ENCODE measurements at places on chromosomes 7 and 10.

DNA sequence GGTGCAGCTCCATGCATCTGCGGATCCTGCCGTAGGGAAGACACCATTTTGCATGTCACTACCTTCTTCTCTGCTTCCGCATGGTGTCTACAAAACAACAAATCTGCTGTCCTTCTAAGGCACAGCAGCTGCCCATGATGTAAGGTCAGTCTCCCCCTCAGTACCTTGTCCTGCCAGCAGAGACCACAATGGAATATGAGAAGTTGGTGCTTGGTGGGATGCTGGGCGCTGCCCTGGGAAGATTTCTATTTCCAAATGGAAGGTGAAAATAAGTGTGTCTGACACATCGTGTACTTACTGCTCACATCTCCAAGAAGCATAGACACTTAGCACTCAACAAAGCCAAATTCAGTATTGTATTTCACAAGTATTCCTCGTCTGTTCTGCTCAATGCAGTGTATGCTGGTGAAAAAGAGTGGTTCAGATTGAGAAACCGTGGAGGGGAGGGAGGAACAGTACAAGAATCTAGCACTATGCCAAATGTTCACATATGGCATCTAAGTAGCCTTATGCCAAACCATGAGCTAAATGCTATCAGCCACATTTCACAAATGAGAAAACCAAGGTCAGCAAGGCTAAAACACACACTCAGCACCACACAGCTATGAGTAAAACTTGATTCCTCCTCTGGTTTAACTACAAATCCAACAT, 95.0 kb downstream of the GRB10 start:
- DNase-seq: no peak

DNA sequence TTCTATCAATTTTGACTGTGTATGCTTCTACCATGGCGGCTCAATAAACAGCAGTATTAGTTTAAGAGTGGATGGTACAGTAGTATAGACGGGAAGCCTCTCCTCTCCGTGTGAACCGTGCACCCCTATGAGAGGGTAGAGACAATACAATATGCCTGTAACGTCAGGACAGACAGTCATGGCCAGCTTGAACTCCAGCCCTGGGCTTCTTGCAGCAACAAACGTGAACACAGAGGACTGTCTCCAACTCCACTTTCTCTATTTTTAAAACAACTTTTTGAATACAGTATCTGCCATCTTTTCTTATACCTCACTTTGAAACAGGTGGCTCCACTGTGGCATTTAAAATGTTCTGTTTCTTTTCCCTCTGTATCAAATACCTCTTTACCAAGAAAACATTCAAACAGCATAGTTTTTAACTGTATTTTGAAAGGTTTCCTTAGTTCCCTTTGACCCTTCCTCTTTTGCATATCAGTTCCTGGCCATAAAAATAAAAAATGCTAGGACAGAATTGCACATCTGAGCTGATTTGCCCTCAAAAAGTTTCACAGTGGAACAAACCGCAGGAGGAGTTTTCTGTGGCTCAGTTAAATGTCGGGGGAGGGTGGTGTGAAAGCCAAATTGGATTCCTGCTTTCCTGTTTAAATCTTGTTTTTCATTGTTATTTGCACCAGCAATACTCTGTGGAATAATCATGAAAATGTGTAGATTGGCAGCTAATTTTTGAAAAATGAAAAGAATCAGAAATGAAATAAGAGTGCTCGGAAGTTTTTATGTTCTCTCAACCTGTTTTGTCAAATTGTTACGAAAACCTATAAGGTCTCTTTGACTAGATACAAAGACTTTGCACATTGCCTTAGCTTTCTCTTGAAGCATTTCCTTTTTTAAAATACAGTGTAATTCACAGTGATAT, 8.0 kb downstream of the IKZF1 start:
- DNase-seq: no peak

DNA sequence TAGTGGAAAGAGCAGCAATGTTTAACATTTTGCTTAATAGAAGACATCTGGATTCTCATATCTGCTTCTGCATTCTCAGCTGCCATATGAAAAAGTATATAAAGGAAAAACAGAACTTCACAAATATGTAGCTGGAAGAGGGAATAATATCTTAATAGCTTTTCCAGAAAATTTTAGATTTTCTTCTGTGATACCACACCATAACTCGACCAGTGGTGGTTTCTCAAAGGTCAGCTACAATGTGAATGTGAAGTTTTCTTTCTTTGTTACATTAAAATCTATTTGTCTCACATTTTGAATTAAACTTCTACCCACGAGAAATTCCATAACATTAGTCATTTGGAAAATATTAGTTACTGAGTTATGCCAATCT, 339.8 kb downstream of the PARD3 start:
- DNase-seq: no peak

DNA sequence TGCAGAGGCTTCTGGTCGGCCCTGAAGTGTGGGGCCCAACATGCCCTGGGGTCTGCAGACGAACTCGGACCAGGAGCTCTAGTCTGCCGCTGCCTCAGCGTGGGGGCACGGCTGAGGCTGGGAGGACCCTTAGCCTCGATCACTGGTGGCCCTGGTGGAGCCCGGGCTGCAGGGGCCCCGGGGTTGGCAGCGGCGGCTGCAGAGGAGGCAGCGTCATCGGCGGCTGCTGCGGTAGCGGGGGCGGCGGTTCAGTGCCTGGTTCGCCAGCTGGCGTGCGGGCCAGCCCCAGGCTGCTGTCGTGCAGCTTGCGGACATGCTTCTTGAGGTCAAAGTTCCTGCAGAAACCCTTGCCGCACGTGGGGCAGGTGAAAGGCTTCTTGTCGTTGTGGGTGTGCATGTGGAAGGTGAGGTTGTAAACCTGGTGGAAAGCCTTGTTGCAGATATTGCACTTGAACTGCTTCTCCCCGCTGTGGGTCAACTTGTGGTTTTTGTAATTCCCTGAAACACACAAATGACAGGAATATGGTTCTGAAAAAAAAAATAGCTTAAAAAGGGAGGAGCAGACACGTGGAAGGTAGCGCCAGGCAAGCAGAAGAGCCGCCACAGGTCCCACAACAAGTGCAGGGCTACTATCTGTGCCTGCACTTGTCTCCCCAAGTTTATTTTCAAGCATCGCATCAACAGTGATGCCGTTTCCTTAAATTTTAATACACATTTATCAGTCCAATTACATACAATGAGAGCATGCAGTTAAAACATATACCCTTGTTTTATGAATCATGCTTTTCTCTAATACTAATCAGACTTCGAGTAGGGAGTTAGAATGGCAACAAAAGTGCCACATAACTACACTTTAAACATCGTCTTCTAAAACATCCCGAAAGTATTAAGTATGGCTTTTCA, 2.4 kb downstream of the FEZF1 start:
- DNase-seq: no peak

DNA sequence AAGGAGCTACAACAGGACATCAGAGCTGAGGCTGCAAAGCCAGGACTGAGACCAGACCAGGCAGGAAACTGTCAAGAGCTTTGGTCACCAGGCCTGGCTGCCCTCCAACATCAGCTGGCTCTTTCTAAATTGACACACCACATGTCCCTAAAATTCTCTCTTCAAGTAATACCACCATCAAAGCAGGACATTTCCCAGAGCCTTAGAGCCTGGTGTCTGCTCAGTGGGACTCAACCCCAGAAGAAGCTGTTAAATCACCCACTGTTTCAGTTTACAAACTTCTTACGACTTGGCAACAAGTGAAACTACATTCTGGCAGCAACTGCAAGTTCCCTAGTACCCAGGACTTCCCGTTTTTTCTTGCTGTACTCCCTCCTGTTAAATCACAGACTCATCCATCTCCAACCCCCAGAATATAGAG, 3.8 kb upstream of the IL6 start:
- peak; percentile 76 for DNase-seq

- DNase-seq: no peak
Measured at GRCh38 chr10:12589791-12590190, 240.4 kb downstream of the CAMK1D start.

- no peak for DNase-seq
Measured at GRCh38 chr7:96921231-96921630, 84.1 kb upstream of the DLX6 start.

- no peak for DNase-seq
Measured at GRCh38 chr7:7369134-7369533, 166.5 kb downstream of the COL28A1 start.

DNA sequence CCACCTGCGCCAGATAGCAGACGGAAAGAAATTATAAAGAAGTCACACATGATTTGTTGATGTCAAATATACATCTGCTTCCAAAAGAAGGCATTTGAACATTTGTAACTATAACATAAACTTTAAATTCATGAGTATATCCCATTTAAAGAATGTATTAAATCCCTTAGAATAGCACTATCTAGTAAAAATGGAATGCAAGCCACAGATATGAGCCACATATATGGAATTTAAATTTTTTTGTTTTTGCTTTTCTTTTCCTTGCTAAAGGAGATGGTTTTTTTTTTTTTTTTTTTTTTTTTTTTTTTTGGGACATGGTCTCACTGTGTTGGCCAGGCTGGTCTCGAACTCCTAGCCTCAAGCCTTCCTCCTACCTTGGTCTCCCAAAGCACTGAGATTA, 730.8 kb downstream of the PHTF2 start:
- DNase-seq: no peak

- DNase-seq: no peak
Measured at GRCh38 chr10:7053195-7053594, 357.6 kb downstream of the SFMBT2 start.

DNA sequence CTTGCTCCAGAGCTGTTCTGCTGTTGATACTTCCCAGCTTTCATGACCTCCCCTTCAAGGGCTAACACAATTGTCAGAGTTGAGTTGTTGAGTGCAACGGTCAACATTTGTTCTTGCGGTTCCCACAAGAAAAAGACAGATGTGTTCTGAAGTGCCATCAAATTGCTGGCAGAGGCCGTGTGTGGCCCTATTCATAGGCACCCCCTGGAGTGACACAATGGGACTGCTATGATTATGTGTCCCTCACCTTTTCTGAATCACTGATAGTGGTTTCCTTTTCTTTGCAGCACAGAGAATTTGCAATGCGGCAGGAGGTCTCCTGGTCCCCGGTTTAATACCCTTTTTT, 5.8 kb upstream of the IGFBP1 start:
- DNase-seq: no peak

- no peak for DNase-seq
Measured at GRCh38 chr7:24713850-24714675, 43.2 kb downstream of the GSDME start.

- DNase-seq: no peak
Measured at GRCh38 chr10:122446668-122447423, 7.6 kb upstream of the ARMS2 start.

- no peak for DNase-seq
Measured at GRCh38 chr10:34205452-34205851, 609.6 kb downstream of the PARD3 start.

DNA sequence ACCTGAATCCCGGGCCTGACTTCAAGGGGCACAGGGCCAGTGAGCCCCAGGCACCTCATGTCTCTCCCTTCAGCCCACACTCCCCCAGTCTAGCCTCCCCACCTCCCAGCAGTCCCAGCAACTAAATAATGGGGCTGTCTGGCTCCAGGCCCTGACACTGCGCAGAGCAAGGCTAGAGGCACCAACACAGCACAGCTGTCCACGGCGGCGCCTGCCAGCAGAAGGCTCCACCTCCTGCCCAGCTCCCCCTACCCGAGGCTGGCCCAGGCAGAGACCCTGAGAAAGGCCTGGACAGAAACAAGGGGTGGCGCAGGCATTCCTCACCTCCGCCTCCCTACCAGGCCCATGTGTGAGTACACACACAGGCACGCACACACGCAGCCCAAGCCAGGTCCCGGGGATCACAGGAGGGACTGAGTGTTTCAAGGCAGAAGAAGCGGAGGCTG, 6.1 kb downstream of the KCNH2 start:
- DNase-seq: peak; percentile 80

DNA sequence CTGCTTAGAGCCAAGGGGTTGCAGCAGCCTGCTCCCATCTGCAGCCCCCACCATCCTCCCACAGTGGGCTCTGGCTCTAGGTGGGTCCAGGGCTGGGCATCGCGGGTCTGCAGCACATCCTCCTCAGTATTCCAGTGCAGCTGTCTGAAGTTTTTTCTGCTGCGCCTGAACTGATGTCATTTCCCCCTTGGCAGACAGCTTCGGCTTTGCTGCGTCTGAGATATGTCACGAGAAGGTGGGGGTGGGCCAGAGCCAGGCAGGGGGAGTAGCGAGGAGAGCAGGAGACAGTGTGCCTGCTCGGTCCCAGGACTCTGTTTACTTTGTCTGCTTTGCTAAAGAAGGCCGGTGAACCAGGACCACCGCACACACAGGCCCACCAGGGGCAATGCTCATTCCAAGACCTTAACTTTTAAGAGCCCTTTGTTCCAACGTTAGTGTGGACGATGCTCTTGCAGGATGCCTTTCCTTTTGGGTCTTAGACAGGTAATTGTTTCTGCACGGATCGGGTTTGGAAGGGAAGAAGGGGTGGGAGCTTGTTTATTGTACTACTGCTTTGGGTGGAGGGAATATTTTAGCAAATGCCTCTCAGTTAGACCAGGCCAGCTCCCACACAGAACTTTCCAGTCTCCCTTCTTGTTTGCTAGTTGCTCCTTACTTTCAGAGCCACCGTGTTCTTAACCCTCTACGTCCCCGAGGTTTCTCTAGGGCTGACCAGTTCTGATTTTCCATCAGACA, 32.4 kb downstream of the WBP1L start:
- DNase-seq: peak; percentile 84

GRCh38 chr7:132472463-132473120, 103.7 kb downstream of the PLXNA4 start:
- DNase-seq: no peak

DNA sequence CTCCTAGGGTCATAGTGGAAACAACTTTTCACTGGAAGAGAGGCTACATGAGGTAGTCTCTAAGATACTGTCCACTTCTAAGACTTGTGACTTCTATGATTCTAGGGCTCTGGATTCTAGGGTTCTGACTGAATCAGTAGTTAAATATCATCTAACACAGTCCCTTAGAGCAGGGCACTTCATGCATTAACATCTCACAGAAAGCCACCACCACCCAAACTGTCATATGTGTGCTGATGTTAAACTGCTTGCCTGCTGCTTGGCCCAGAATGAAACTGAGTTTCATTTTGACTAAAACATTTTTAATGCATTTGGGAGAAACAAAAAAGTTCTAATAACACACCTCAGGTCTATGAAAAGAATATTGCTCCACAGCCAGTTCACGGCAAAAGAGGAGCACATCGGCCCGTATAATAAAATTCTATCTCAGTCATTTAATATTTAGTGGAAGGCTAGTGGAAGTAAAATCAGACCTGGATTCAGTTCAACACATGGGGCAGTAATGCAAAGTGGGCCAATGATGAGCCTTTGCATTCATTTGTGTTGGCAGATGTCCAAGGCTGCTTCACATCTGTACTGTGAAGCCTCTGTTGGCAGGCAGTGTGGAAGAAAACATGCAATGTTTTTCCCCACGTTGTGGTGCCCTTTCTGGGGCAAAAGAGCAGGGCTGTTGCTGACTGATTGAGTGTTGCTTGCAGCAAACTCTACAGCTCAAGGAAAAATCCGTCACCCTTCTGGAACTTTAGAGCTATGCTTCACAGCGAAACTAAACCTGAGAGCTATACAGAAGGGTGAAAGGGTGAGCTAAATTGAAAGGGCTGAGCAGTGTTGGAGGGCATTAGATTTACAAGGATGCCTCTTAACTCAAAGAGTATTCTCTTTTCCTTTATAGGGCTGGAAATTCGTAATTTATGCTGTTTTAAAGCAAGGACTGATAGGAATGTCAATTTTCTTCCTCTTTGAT, 33.5 kb upstream of the AUTS2 start:
- DNase-seq: peak; percentile 95

GRCh38 chr7:47381134-47381495, 200.8 kb downstream of the TNS3 start:
- no peak for DNase-seq

All from pons (tissue), 1 donor.